ENCODE measurements at places on chromosomes 12 and 14.
A peak's percentile ranks its signal among the peaks of the same experiment; 100 is the strongest.

DNA sequence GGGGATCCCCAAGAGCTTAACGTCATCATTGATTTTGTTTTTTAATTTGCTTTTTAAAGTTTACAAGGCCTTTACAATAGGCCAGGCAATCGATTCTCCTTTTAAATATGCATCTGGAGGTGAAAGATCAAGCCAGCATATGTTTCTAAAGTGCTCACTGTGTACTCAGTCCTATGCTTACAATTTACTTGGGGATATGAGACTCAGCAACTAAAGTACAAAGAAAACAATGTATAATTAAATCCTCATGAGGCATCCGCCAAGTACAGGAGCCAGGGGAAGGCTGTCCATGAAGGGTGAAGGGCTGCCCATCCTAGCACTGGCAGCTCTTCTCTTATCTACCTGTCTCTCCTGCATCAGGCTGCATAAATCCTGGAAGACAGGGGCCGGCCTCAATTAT is 11.8 kb downstream of the CCDC92 start:
- DNase-seq, result no peak

GRCh38 chr12:1691123-1692007 is 495 bp downstream of the ADIPOR2 start:
- DNase-seq, result peak; percentile 38

GRCh38 chr14:31508135-31508534 is 20.3 kb upstream of the GPR33 start:
- DNase-seq, result no peak

DNA sequence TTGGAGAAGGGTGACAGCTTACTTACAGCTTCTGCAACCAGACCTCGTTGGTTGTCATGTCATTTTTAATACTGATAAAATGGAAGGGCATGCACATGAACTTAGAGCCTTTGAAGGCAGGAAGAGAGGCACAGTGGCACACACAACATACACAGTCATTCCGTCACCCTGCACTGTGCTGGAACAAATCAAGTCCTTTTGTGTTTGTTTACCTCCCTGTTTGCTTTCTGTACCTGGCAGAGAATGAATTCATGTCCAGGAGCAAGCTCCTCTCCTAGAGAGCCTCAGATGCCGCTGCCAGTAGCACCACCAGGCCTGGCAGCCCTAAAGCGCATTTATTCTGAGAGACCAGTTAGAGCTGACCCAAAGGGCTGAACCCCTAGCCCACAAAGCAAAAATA is 460.3 kb downstream of the EGLN3 start:
- no peak for DNase-seq

DNA sequence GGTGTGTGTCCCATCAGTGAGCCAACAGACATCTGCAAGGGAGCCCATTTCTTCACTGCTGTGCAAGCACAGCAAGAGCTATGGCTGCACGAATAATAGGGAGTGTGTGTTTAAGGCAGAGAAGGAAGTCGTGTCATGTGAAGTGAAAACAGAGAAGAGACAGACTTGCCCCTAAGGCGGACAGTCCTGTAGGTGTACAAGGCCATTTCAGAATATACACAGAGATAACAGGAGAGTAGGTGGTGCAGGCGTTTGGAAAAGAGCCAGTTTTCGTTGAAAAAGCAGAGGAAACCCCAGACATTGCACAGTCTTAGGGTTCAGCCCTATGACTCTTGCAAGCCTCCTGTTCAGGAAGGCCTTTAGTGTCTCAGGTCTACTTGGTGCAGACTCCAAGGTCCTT is 46.3 kb upstream of the RNU6-8 start:
- no peak for DNase-seq

GRCh38 chr14:64508215-64508776 is 3.7 kb downstream of the ZBTB1 start:
- no peak for DNase-seq

GRCh38 chr12:3138941-3139511 is 61.8 kb downstream of the TSPAN9 start:
- DNase-seq, result no peak

- DNase-seq, result no peak
Observed at GRCh38 chr12:70774055-70774454, 136.8 kb upstream of the PTPRB start.

- no peak for DNase-seq
Observed at GRCh38 chr12:122891661-122892525, 4.0 kb downstream of the VPS37B start.

DNA sequence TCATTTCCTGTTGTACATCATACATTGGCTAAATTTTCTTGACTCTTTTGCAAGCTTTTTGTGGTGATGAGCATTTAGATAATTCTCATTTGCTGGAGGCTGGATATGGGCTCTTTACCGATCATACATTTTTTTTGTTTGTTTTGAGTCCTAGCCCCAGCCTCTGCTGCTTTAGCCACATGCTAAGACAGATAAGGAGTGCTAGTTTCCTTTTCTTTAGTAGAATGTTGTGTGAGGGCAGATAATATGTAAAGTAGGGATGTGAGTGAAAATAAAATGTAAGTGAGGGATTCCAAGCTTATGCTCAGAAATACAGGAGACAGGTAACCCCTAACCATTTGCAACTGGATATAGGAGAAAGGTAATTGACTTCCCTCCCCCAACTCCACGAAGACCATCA is 405.7 kb downstream of the TRHDE start:
- no peak for DNase-seq

- DNase-seq, result no peak
Observed at GRCh38 chr12:93415723-93416464, 25.9 kb downstream of the UBE2N start.

- no peak for DNase-seq
Observed at GRCh38 chr12:114681116-114681871, 2.7 kb downstream of the TBX3 start.

- DNase-seq, result no peak
Observed at GRCh38 chr14:68786491-68787091, 6.3 kb downstream of the ZFP36L1 start.

DNA sequence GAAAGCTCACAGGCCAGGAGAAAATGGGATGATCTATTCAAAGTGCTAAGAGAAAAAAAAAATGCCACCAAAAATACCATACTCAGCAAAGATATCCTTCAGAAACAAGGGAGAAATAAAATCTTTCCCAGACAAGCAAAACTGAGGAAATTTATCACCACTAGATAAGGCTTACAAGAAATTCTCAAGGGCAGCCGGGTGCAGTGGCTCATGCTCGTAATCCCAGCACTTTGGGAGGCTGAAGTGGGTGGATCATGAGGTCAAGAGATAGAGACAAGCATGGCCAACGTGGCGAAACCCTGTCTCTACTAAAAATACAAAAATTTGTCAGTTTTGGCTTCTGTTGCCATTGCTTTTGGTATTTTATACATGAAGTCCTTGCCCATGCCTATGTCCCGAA is 48.2 kb downstream of the CRY1 start:
- no peak for DNase-seq

DNA sequence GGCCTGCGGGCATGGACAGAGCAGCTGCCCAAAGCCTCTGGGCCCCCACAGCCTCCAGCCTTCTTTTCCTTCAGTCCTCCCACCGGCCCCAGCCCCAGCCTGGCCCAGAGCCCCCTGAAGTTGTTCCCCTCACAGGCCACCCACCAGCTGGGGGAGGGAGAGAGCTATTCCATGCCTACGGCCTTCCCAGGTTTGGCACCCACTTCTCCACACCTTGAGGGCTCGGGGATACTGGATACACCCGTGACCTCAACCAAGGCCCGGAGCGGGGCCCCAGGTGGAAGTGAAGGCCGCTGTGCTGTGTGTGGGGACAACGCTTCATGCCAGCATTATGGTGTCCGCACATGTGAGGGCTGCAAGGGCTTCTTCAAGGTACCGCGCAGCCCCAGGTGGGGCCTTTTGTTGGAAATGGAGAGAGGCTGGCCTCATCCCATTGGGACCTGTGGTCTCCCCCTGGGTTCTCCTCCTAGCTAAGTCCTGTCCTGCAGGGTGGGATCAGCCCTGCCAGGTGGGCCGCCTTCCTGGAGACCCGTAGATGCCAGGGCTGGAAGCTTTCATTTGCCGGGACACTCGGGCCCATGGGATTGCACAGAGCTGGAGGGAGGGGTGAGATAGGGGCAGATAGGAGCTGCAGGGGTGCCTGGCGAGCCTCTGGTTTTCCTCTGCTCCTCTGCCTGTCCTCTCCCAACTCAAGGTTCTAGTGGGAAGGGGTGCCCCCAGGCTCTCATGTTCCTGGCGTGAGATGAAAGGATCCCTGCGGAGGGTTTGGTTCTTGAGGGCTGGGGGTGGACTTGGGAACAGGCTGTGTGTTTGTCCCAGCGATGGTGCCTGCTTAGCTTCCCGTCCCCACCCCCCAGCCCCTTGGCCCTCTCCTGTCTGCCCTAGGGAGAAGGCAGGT is 3.8 kb downstream of the NR4A1 start:
- DNase-seq, result no peak

DNA sequence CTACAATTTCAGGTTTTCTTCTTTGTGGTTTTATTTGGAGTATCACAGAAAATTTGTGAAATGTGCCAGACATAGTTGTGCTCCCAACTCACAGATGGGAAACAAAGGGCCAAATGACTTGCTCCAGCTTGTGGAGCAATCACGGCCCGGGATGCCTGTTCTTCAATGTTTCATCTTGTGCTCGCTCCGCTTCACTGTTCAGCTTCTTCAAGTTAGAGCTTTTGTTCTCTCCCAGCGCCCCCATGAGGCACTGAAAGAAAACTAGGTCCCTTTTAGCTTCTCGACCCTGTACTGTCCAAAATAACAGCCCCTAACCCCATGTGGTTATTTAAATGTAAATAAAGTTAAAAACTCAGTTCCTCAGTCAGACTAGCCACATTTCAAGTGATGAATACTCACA is 187.9 kb upstream of the STXBP6 start:
- peak; percentile 35 for DNase-seq
